D341Med (cell line): ENCODE measurements at places on chromosomes 16 and 17.

DNA sequence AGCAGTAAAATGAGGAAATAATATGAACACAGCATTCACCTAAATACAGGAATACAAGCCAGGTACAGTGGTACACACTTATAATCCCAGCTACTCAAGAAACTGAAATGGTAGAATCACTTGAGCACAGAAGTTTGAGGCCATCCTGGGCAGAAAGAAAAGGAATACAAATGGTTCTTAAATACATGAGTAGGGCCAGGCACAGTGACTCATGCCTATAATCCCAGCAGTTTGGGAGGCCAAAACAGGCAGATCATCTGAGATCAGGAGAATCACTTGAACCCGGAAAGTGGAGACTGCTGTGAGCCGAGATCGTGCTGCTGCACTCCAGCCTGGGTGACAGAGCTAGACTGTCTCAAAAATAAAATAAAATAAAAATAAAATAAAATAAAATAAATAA lies 23.0 kb upstream of the SMG8 start:
- DNase-seq: no peak

DNA sequence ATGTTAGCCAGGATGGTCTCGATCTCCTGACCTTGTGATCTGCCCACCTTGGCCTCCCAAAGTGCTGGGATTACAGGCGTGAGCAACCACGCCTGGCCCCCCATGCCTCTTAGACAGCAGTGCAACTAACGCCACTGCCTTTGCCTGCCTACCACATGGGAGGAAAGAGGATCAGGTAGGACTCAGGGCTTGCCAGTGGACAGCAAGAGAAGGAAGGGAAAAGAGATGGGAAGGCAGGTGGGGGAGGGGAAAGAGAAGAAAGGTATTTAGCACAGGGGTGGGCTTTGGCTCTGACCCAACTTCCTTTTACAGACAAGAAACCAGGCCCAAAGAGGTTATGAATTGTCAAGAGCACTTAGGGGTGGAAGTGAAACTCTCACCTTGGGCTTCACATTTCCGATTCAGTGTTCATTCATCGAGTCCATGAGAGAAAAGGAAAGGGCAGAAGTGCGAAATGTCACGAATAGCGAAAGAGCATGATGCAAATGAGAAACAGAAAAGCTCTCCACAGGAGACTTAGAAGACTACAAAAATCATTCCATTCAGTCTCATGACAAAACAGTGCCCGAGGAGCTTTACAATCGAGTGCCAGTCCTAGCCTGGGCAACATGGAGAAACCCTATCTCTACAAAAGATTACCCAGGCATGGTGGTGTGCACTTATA lies 36.4 kb downstream of the CDK5R1 start:
- DNase-seq: no peak

DNA sequence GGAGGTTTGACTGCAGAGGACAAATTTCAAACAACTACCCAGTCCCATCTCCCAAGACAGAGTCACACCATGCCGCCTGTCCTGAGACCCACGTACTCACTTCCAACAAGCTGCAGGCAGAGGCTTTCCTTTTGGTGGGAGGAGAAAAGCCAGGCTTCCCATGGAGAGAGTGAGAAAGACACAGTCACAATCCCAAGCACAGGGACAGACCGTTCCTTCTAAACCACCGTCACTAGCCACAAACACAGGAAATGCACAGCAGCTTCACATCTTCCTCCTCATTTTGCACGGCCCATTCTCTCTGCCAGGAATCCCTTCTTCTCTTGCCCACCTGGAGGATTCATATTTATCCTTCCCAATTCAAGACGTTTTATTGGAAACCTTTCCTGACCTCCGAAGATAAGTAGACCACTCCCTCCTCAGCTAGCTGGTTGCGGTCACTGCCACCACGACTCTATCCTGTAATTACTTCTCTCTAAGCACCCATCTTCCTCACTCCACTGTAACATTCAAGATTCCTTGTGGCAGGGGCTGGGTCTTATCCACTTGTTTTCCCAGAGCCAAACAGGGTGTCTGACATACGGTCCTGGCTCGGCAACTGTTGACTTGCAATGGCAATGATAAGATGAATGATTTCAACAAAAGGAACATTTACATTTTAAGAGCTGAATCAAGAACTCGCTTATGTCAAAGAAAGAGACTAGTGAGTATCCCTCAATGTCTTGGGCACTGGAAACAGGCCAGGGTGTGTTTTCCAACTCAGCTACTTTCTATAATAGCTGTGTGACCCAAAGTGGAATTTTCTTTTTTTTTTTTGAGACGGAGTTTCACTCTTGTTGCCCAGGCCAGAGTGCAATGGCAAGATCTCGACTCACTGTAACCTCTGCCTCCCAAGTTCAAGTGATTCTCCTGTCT lies 87.6 kb downstream of the XYLT1 start:
- no peak for DNase-seq

DNA sequence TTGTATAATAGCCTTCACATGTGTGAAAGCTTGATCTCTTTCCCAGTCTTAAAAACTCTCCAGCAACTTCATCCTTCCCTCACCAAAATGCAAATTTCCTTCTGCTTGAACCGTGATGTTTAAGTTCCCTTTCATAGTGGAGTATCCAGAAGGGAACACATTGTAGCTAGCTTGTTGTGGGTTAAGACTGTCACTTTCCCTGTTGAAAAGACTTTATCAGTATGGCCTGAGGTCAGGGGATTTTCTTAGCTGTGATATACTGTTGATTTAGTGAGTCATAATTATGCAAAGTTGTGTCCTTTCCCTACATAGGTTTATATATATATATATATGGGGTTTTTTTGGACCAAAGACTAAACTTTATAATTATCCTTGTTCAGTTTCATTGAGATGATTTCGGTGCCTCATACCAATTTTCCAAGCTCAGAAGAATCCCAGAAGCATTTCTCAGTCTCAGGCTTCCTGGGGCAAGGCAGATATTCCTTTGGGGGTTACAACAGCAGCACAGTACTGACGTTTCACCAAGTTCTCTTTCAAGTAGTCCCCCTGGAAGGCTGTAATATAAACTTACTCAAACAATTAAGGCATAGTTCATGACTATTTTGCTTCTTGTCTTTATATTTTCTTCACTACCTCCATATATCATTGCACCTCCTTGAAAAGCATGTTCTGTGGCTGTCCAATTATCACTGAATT lies 35.7 kb downstream of the ESRP2 start:
- no peak for DNase-seq

GRCh38 chr17:11515901-11516300 lies 82.4 kb upstream of the DNAH9 start:
- no peak for DNase-seq

DNA sequence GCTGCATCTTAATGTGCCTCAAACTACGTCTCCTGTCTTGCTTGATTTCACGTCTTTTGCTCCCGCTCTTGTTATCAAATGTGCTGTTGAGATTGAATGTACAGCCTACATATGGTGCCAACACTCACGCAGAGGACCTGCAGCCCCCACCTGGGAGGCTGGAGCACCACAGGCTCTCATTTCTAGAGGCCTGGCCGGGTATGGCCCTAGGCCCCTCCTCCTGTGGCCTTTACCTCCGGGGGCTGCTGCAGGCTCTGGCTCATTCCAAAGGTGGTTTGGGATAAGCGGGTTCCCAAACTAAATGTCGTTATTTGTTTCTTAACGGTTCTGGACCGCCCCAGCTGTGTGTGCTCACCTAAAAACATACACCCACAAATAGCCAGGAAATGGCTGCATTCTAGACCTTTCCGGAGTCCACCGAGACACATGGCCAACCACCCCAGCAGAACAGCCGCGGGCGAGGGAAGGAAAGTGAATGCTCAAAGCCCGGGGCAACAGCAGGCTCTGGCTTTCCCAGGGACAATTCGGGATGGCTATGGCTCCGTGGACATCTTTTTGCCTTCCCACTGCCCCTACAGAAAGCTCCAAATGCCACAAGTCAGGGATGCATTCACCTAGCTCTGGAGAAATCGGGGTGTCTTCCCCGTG lies 105.9 kb downstream of the ENGASE start:
- no peak for DNase-seq

DNA sequence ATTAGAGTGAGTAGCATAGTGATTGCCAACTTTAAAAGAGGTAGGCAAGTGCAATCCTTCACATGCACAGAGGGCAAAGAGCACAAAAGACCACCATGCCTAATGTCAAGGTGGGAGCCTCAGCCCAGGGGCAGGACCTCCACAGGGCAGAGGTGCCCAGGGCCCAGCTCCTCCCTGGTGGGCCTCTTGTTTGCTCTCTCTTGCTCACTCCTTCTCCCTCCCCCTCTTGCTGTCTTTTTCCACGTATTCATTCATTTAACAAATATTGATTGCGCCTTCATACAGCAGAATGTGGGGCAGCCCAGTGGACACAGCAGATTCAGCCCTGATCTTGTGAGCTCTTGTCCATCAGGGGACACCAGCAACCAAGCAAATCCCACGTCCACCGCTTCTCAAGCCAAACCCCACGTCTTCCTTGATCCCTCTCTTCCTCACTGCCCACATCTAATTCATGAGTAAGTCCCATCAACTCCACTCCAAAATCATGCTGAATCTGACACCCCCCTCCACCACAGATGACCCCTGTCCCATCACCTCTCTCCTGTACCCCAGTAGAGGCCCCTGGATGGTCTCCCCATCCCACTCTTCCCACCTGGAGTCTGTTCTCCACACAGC lies 44.1 kb upstream of the RPL38 start:
- no peak for DNase-seq

DNA sequence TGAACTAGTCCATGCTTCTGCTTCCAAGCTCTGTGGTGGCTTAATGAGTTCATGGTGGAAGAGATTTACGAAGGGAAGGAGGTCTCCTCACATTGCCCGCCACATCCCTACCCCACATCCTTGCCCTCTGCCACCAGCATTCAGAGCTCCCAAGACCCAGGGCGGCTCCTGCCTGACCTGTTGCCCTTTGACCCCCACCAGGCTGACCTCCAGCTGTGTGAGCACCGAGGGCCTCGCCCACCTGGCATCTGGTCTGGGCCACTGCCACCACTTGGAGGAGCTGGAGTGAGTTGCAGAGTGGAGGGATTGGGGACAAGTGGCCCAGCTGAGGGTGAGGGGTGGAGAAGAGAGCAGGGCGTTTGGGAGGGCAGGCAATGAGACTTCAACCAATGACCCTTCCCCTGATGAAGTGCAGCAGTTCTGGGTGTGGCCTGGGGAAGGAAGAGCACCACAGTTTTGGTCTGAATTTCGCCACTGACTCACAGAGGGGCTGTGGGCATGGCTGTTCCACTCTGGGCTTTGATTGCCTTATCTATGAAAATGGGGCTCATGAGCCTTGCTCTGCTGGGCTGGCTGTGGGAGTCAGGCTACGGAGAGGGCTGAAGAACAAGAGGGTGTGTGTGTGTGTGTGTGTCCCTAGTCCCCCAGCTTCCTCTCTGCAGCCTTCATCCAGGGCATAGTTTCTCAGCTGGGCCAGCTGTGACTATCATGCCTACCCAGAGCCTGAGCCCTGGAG lies 22.6 kb upstream of the CPNE2 start:
- no peak for DNase-seq

- no peak for DNase-seq
These were observed 309.0 kb upstream of the PMFBP1 start for GRCh38 chr16:72480911-72481310.

DNA sequence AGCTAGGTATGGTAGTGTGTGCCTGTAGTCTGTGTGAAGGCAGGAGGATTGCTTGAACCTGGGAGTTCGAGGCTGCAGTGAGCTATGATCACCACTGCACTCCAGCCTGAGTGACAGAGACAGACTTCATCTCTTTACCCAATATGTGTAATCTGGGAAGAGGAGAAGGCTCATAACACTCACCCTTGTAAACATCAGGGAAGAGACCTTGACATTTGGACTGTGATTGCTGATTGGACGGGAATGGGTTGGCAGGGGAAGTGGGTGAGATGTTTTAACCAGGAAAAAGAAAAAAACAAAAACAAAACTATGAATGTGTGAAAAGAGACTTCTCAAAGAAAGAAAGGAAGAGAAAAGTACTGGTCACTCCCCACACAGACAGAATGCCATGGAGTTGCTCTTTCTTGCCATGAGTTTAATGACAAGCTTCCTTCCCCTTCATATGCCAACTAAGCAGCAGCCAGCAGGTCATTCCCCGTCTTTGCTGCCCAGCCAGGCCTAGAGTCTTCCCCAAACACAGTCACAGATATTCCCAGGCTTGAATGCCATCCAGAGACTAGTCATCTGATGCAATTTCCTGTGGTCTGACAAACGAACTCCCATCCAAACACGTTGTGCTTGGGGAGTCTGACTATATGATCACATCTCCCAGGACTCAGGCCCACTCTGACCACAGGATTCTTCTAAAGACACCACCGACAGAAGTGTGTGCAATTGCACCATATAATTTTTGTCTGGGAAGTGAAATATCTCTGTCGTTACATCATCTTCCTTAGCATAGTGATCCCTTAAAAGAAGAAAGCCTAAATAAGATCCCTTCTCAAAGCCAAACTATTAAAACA lies 3.6 kb upstream of the XAF1 start:
- no peak for DNase-seq

GRCh38 chr17:38663125-38663751 lies 11.5 kb downstream of the EPOP start:
- DNase-seq: peak; percentile 95
